ENCODE measurements at places on chromosomes 6 and 20. TPM values are rescaled to one million over a fixed set of nuclear protein-coding genes. Genes with fewer than 3 reads are reported as not detected.

DNA sequence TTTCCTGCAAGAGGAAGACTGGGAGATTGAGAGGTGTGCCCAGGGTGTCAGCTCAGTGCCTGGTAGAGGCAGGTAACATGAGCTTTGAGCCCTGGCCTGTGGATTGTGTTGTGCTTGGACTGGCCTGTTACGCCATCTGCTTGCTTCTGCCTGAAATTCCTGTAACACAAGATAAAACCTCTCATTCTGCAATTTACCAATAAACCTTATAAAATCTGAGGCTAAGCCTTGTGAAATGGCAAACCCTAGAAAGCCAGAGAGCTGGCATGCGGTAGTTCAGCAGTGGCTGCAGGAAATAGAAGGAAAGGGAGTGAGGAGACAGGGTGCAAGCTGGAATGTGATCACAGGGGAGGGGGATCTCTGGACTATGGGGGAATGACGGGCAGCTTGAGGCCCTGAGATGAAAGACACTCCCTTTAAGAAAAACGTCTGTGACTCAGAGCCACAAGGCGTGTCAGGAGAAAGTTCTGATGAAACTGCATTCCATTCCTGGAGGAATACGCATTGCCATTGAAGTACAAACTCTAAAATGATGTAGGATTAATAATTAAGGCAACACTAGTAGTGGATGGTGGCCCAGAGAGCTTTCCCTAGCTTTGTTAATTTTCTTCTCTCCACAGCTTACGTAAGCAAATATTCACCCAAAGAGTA lies 26.3 kb upstream of the TFAP2A start:
- peak; percentile 69 for DNase-seq

DNA sequence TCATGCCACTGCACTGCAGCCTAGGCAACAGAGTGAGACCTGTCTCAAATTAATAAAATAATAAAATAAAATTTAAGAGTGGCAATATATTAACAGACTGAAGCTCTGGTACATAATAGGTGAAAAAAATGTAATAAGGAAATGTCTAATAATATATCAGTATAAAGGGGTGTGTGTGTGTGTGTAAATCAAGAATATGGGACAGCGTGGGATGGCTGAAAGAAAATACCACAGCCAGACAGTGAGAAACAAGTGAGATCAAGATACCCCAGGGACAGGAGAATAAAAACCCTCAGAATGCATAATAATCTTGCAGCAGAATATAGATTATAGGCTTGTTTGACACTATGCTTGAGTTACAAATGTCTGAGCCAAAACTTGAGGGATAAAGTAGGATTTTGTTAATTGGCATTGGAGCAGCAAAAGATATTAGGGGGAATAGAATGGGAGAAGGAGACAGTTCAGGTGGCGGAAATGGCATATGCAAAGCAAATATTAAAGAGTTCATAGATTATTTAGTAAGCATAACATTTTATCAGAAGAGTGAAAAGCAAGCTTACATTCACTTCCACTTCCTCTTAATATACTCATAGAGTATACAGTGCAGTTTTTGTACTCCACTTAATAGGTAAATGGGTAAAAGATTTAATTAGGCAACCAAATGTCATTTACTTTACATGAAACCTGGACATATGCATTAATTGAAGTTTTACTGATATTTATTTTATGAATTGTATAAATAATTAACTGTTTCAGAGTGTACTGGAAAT lies 398.5 kb upstream of the GJE1 start:
- DNase-seq, result no peak

The CPXM1 gene
- total RNA-seq, result not detected

The ZBTB9 gene
- 4.7 TPM for total RNA-seq

- no peak for DNase-seq
Measured at GRCh38 chr6:126530775-126531174, 190.9 kb downstream of the CENPW start.

DNA sequence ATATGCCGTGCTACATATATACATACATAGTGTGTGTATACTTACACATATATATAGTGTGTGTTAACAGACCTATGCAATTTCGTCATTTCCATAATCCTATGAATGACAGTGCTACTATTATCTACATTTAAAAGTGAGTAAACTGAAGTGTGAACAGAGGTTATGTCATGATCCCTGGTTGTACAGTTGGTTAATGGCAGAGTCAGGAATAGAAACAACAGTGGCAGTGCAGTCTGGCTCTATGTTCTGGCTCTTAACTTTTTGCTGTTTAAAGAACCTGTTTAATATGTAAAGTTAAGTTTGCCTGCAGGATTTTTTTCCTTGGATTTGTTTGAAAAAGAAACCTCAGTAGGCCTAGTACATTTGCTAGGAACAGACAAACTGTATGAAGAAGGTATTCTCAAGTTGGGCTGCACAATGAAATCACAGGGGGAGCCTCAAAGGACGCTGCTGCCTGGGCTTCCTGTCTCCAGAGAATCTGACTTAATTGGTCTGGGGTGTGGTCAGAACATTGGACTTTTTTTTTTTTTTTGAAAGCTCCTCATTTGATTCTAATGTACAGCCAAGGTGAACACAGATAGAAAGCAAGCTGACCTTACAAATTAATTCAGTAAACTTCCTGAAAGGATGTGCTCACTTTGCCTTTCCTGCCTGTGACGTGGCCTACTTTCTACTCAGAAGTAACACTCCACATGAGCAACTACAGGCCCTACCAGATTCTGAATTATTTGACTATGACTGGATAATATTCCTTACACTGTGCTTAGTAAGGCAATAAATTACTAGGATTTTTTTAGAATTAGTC lies 29.4 kb downstream of the PLCB1 start:
- no peak for DNase-seq

GRCh38 chr6:45965007-45965406 lies 50.7 kb downstream of the CLIC5 start:
- no peak for DNase-seq

The MRPL18 gene
- 101 TPM for total RNA-seq

DNA sequence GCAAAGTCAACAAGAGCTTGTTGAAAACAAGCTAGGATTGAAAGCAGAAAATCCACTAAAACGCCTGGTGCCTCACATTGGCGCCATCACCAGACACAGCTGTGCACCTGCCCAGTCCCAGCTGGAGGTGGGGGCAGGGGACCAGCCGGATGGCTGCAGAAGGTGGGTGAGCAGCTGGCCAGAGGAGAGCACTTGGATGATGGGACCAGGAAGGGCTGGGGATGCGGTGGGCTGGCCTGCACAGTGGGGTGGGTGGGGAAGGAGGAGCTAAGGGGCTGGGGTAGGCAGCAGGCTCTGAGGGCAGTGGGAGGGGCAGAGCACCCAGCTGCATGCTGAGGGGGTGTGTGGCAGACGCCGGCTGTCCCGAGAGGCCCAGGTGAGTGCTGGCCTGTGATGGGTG lies 7.1 kb downstream of the CABLES2 start:
- DNase-seq, result no peak

- peak; percentile 26 for DNase-seq
Measured at GRCh38 chr6:53042112-53042511, 23.1 kb upstream of the FBXO9 start.

The POFUT1 gene
- total RNA-seq, result 56.1 TPM

- DNase-seq, result no peak
Measured at GRCh38 chr6:14707276-14707675, 538.6 kb upstream of the JARID2 start.

The SYNDIG1 gene
- total RNA-seq, result not detected

The EIF2S2 gene
- total RNA-seq, result 64.7 TPM

- DNase-seq, result peak; percentile 80
Measured at GRCh38 chr6:88662163-88662580, 301.2 kb downstream of the RNGTT start.

GRCh38 chr20:6732001-6732447 lies 35.5 kb upstream of the BMP2 start:
- DNase-seq, result no peak

The SLC35F1 gene
- not detected for total RNA-seq
